AML-193 (cell line): ENCODE measurements at places on chromosomes 7 and 10.

- no peak for DNase-seq
Observed at GRCh38 chr10:76303682-76304316, 872.4 kb downstream of the LRMDA start.

- no peak for DNase-seq
Observed at GRCh38 chr10:66209025-66209424, 716.8 kb upstream of the LRRTM3 start.

- no peak for DNase-seq
Observed at GRCh38 chr7:152521420-152522337, 85.9 kb upstream of the KMT2C start.

DNA sequence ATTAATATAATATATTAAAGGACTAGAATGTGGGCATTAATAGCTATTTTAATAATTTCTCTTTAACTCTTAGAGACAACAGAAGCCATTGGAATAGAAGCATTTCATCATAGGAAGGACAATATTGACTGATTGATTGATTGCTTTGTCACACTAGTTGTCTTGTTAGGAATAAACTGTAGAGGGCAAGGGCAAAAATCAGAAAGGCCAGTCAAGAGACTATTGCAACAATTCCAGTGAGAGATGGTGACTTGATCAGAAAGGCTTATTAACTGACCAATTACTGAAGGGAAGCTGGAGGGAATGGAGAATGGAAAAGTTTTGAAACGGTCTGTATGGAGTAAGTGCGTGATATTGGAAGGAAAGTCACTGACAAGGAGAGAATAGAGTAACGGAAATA is 87.3 kb downstream of the RUNDC3B start:
- no peak for DNase-seq

- DNase-seq: no peak
Observed at GRCh38 chr10:112912410-112912928, 37.6 kb upstream of the TCF7L2 start.

DNA sequence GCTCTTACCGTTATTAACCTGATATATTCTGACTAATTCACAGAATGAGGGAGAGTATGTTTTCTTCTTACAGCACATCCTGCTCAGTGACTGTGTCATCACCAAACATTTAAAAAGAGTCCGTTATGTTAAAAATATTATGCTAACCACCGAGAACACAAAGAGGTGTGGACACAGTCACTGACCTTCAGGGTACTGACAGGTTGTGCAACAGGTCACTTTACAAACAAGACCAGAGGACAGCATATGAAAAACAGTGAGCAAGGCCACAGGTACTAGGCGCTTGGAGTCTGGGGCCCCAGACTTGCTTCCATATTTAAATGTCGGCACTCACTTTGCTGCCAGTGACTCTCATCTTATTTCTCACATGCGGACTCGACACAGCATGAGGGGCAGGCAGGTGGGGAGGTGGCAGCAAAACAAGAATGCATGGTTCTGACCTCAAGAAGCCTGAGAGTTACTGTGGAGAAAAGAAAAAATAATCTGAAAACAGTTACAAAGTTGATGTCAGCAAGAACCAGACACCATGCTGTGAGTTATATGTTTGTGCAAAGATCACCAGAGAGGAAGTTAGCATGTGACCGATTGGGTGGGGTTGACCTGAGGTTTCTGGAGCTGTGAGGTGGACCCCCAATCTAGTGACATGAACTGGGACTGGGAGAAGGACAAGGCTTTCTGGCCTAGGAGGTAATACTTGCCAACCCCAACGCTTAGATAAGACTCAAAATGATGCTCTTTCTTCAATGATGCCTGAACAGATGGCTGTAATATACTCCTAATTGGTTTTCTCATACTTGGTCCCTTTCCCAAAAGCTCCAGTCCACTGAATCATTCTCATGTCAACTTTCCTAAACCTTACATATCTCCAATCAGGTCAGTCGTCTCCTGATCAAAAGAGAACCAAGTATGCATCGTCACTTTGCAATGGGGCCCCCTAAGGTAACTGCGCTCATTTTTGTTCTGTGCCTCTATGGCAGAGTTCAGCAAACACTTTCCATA is 102.4 kb downstream of the HIPK2 start:
- DNase-seq: no peak

- no peak for DNase-seq
Observed at GRCh38 chr10:12822126-12822892, 179.2 kb downstream of the CCDC3 start.

- no peak for DNase-seq
Observed at GRCh38 chr10:117804470-117805011, 242.2 kb downstream of the RAB11FIP2 start.

DNA sequence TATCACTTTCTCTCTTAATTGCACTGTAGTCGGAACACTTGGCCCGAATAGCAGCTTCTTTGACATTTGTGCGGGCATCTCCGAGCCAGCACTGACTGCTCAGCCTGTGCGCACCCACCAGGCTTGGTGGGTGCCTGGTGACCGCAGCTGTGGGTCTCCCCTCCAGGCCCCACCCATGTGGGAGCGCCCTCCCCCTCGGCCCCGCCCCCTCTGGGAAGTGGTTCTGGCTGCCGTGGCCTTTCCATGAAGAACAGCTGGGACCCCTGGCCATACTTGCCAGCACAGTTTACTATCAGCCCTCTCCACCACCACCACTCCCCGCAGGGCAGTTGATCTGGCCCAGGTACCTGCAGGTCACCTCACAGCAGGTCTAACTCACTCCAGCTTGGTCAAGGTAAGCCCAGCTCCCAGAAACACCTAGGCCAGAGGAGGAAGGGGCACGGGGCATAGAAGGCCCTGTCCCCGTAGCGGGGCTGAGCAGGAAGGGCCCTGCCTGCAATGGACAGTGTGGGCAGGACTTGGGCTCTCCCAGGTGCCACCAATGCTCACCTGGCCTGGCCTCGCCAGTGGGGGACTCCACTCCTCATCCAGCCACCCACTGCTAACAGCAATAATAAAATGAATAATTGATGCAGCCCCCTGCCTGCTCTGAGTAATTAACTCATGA is 5.8 kb downstream of the RASGEF1A start:
- DNase-seq: no peak

DNA sequence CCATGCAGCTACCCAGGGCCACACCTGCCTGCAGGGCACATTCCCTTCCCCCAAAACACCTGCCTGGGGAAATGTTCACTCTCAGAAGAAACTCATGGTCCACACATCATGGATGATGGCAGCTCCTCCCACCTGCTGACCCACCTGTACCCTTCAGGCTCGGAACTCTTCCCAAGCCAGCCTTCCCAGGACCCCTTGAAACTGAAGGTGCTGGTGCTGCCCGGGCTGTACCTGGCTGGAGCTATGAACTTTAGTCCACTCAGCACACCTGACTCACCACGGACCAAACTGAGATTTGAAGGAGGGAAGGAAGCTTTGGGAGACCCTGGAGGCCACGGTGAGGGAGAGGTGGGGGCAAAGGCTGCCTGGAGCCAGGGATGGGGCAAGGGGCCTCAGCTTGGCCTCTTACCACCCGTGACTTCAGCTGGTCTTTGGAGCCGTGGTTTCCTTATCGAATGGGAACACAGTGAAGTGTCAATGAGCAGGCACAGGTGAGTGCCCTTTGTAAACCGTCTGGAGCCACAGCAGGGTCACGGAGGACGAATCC is 30.1 kb upstream of the INPP5A start:
- no peak for DNase-seq

DNA sequence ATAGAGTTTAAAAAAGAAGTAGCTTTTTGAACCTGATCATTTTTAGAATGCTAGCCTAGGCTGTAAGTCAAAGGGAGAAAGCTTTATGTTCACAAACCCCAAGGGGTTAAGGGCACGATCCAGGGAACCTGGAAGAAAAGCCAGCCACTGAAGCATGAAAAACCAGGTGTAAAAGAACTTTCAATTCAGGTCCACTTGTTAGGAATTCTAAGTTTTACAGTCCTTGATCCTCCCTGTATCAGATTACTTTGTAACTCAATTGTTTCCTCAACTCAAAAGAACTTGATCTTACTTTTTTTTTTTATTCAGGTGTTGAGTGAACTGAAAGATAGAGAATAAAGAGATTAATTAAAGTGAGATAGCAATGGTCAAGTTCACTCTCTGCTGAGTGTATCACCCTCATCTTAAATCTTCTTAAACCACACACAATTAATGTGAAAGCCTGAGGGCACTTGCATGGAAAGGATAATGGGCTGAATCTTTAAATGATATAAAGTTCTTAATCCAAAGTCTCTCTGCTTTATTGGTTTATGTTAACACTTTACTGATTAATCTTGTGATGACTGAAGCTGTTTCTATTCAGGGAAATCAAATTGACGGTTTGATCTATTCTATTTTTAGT is 672.2 kb upstream of the LRRN3 start:
- DNase-seq: no peak

- no peak for DNase-seq
Observed at GRCh38 chr10:43130770-43131171, 7.5 kb upstream of the CSGALNACT2 start.

- DNase-seq: no peak
Observed at GRCh38 chr7:146027243-146027642, 89.4 kb upstream of the CNTNAP2 start.

- DNase-seq: no peak
Observed at GRCh38 chr7:46939089-46939488, 642.8 kb downstream of the TNS3 start.

- no peak for DNase-seq
Observed at GRCh38 chr10:118662228-118663035, 67.0 kb upstream of the PRLHR start.

GRCh38 chr10:60430836-60431597 is 41.3 kb upstream of the ANK3 start:
- DNase-seq: no peak

GRCh38 chr7:13946181-13946580 is 43.3 kb downstream of the ETV1 start:
- no peak for DNase-seq

DNA sequence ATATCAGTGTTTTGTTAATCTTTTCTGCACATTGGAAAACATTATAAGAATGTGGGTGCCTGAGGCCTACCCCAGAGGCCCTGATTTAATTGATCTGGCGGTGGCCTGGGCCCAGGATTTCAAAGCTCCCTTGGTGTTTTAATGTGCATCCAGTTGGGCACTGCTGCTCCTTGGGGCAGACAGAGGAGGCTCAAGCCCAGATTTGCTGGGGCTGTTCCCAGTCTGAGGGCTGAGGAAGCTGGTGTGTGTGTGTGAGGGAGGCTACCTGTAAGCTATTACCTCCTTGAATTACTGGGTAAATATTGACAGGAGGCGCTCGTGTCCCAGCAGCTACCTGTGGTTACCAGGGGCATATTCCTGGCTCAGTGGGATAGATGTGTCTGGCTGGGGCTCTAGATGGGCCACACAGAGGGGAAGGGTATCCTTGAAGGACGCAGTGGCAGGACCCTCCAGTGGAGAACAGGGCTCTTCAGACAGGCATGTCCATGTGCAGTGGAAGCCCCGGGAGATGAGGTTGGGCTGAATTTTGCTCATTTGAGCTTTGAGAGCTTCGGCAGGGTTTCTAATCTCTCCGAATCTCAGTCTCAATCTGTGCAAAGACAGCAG is 975.4 kb upstream of the ZNF722 start:
- DNase-seq: no peak

- no peak for DNase-seq
Observed at GRCh38 chr7:47298636-47299035, 283.3 kb downstream of the TNS3 start.

- no peak for DNase-seq
Observed at GRCh38 chr7:25319707-25320106, 91.4 kb upstream of the NPVF start.

GRCh38 chr7:16092711-16093110 is 328.6 kb downstream of the CRPPA start:
- DNase-seq: no peak

DNA sequence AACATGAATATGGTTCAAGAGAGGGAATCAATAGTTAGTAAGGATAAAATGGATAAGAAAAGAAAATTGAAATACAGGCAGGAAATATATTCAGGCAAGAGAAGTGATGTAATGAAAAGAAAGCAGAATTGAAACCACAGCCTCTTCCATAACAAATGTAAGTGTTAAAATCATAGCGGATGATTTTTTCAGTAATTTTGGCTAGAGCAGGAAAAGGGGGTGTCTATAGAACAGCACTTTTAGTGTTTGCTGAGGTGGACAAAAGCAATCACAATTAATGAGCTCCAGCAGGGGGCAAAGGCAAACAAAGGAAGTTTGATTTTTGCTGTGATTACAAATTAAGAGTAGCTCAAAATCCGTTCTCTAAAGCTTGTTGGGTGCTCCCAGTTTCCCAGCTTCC is 79.0 kb downstream of the TRIL start:
- no peak for DNase-seq
